CD4-positive, CD25-positive, alpha-beta regulatory T cell (primary cell): ENCODE measurements at places on chromosomes 3 and 15. TPM values are rescaled to one million over a fixed set of nuclear protein-coding genes. Genes with fewer than 3 reads are reported as not detected.
A peak's percentile ranks its signal among the peaks of the same experiment; 100 is the strongest.

PLSCR4 gene
- polyA plus RNA-seq = not detected

GRCh38 chr3:45043728-45044299 lies 17.7 kb downstream of the CLEC3B start:
- no peak for DNase-seq
- H3K36me3 ChIP-seq = no peaks in the 10 kb centered on the region
- no peak overlapping the region for H3K4me3 ChIP-seq
- H3K27me3 ChIP-seq = peaks cover 2% of the 10 kb centered on the region
- H3K4me1 ChIP-seq = no peaks in the 10 kb centered on the region

CSPG5 gene
- not detected for polyA plus RNA-seq

KBTBD12 gene
- not detected for polyA plus RNA-seq

DNA sequence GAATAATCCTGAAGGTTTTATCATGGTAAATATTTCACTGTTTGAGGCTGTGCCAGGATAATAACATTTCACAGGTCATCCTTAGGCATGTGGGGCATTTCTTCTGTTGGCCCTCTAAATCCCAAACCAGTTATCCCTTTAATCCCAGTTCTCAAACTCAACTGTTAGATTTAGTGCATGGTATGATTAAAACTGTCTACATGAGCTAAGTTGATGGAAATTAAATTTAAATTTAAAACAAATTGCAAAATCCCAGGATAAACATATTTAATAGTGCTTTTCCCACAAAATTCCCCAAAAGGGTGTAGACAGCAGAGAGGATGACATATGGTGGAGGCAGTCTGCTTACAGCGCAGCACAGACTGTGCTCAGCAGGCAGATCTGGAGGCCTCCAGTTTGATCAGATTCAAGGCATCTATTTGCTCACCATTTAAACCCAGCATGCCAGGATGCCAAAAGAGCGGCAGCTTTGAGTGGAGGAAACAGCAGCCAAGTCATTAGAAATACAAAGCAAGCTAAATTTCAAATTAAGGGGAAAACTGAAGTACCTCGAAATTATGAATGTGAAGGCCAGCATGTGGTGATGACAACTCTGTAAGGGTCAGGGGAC lies 325.8 kb downstream of the KCNH8 start:
- H3K27ac ChIP-seq = no peak overlapping the region
- H3K36me3 ChIP-seq = no peaks in the 10 kb centered on the region
- H3K4me3 ChIP-seq = no peak overlapping the region
- no peaks in the 10 kb centered on the region for H3K27me3 ChIP-seq

PPP1R14D gene
- not detected for polyA plus RNA-seq

DNA sequence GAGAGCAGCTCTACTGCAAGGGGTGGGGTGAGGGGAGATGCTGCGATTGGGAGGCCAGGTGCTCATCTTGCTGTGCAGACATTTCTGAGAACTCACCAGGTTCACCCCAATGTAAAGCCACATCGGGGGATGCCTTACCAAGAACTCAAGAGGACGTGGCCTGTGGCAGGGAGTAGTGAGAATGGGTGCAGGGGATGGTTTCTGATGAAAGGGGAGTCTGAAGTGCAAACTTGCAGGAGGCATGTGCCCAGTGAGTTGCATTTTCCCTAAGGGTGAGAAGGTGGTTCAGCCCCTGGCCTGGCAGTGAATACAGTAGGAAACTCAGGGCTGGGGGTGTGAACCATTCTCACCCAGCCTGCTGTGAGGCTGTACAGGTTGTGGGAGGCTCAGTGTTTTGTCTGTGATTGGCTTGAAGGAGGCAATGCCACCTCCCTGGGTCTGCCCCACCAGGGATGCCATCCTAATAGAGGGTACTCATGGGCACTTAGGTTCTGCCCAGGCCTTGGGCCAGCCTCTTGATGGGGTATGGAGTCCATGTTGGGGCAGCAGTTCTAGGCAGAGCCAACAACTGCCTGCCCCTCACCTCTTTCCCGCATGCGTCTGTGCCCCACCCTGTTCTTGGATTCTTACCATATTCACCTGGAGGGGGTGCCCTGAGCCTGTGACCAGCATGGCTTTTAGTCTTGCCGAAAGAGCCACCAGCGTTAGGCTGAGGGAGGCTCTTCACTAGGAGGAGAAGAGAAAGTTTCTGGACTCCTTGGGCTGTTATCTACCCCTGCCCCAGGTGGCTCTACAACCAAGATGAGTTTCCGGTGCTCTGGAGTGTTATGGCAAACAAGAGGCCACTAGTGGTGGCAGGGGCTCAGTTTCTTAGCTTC lies 4.5 kb downstream of the HEMK1 start:
- H3K27me3 ChIP-seq = no peaks in the 10 kb centered on the region
- peak overlapping the region; percentile 75 for H3K27ac ChIP-seq
- peaks cover 77% of the 10 kb centered on the region for H3K4me1 ChIP-seq
- peaks cover 13% of the 10 kb centered on the region for H3K36me3 ChIP-seq
- no peak for DNase-seq

GRCh38 chr15:93428150-93428549 lies 339.1 kb upstream of the RGMA start:
- H3K36me3 ChIP-seq = no peaks in the 10 kb centered on the region
- DNase-seq = no peak
- no peaks in the 10 kb centered on the region for H3K27me3 ChIP-seq
- H3K4me1 ChIP-seq = no peaks in the 10 kb centered on the region

DNA sequence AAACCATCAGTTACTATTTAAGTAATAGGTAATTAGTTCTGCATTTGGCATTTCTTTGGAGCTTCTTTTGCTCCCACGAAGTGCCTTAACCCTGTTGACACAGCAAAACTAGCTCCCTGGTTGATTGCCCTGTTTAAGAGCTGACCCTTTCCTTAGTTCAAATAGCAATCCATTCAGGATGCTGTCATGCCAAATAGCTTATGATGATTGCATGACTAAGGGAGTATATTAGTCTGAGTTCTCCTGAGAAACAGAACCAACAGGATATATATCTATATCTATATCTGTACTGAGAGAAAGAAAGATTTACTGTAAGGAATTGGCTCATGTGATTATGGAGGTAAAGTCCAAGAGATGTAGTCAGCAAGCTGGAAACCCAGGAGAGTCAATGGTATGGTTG lies 50.3 kb upstream of the SPRED1 start:
- H3K4me3 ChIP-seq = no peak overlapping the region
- no peaks in the 10 kb centered on the region for H3K4me1 ChIP-seq
- no peaks in the 10 kb centered on the region for H3K36me3 ChIP-seq
- no peak overlapping the region for H3K27ac ChIP-seq
- H3K27me3 ChIP-seq = peaks cover 4% of the 10 kb centered on the region

GRCh38 chr15:96300836-96301235 lies 29.7 kb upstream of the NR2F2 start:
- no peaks in the 10 kb centered on the region for H3K4me1 ChIP-seq
- DNase-seq = no peak
- no peak overlapping the region for H3K27ac ChIP-seq
- no peaks in the 10 kb centered on the region for H3K36me3 ChIP-seq
- H3K27me3 ChIP-seq = no peaks in the 10 kb centered on the region

TRANK1 gene
- polyA plus RNA-seq = 25.0 TPM

DNA sequence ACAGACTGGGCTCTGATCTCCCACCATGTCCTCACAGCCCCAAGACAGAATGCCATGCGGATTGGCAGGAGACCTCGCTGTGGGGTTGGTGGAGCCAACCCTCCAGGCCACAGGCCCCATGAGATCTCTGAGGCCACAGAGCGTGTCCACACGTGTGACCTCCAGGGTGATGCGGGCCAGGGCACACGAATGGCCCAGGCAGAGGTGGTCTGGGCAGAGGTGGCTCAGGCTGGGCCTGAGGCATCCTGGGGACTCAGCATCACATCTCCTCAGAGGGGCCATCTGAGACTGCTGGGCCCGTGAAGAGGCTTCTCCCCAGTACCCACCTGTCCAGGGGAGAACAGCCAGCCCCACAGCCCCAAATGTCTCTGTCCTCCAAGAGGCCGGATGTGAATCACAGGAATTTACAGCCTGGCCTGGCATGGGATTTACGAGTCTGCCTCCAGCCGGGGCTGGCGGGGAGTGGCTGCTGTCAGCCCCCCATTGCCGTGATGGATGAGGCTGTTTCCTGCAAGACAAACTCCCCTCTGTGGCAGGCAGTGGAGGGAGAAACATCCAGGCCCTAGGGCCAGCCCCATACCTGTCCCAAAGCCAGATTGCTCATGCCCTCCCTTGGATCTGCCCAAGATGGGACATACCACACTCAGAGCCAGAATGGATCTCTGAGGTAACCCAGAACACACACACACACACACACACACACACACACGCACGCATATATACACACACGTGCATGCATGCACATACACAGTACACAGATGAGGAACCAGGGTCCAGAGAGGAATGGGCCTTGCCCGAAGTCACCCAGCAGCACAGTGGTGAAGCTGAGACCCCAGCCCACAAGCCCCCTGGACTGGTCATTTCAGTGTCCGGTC lies 208.3 kb downstream of the TBC1D2B start:
- H3K27me3 ChIP-seq = no peaks in the 10 kb centered on the region
- H3K4me1 ChIP-seq = no peaks in the 10 kb centered on the region
- H3K27ac ChIP-seq = no peak overlapping the region
- H3K36me3 ChIP-seq = no peaks in the 10 kb centered on the region

DNA sequence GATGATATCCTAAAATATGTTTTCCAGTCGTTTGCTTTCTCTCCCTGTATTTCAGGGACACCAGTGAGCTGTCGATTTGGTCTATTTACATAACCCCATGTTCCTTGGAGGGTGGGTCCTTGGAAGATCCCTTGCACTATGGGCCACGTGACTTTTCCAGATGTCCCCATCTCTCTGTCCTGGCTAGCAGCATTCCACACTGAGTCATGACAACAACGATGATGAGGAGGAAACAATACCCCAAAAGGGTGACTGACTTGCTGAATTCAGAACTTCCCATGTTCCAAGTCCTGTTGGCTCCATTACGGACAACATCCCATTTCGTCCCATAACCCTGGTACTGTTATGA lies 134.3 kb downstream of the NSMCE3 start:
- H3K4me3 ChIP-seq = no peak overlapping the region
- no peaks in the 10 kb centered on the region for H3K4me1 ChIP-seq
- no peak overlapping the region for H3K27ac ChIP-seq
- no peak for DNase-seq

DNA sequence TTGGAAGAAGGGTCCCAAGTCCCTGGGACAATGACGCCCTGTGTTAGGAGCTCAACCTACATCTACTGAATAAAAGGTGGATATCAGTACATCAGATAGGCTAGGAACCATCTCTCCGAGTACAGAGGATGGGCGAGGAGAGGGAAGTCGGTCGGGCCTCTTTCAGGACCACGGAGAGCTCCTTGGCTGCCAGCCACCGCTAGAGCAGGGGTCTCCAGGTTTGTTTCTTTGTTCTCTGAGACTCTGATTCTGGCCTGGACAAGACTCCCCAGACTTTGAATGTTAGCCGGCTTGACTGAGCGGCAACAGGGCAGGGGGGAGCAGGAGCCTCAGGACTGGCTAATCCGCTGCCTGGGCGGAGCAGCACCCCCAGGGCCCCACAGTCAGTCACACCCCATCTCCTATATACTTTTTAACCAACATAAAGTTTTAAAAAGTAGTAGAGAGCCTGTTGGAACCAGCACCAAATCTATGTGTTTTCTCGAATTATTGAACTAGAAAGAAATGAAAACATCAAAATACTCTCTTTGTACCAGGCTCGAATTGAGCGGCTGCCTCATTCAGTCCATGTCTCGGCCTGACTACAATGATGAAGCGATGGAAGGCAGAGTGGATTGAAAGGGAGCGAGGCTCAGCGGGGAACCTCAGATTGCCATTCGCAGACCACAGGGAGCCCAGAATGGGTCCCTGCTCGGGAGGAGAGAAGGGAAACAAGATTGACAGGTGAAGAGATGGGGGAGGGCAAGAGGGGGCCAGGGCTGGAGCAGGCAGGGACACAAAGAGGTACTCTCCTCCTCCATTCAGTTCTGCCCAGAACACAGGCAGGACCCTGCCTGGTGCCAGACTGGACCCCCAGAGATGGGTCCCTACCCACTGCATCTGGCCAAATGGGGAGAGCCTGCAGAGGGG lies 131.6 kb downstream of the TPRA1 start:
- no peak overlapping the region for H3K27ac ChIP-seq
- DNase-seq = no peak
- H3K4me1 ChIP-seq = no peaks in the 10 kb centered on the region
- H3K4me3 ChIP-seq = no peak overlapping the region
- peaks cover 14% of the 10 kb centered on the region for H3K27me3 ChIP-seq
- H3K36me3 ChIP-seq = no peaks in the 10 kb centered on the region

GRCh38 chr3:110821586-110821985 lies 250.0 kb upstream of the NECTIN3 start:
- H3K27ac ChIP-seq = no peak overlapping the region
- no peaks in the 10 kb centered on the region for H3K27me3 ChIP-seq
- no peak overlapping the region for H3K4me3 ChIP-seq
- no peaks in the 10 kb centered on the region for H3K4me1 ChIP-seq
- no peak for DNase-seq

DNA sequence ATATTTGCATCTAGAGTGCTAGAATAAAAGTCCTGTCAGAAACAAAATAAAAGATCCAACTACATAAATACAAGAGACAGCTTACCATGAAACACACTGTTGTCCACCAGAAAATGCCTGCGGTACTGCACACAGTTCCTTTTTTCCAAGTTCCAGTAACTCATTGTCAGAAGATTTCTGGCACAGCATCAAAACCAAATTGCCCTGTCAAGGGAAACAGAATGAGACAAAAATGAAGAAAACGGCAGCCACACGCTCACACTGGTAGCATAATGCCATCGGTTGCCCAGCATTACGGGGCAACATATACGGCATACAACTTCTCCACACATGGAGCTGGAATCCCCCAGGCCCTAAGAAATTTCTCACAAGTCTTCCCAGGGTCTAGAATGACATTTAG lies 40.8 kb downstream of the PLCH1 start:
- H3K4me1 ChIP-seq = no peaks in the 10 kb centered on the region
- no peaks in the 10 kb centered on the region for H3K27me3 ChIP-seq
- H3K36me3 ChIP-seq = no peaks in the 10 kb centered on the region
- H3K27ac ChIP-seq = no peak overlapping the region

VIPR1 gene
- polyA plus RNA-seq = 10.7 TPM

- H3K36me3 ChIP-seq = no peaks in the 10 kb centered on the region
- no peaks in the 10 kb centered on the region for H3K27me3 ChIP-seq
- DNase-seq = no peak
- no peaks in the 10 kb centered on the region for H3K4me1 ChIP-seq
- no peak overlapping the region for H3K27ac ChIP-seq
Measured at GRCh38 chr3:70108072-70108471, 108.5 kb downstream of the SAMMSON start.

DNA sequence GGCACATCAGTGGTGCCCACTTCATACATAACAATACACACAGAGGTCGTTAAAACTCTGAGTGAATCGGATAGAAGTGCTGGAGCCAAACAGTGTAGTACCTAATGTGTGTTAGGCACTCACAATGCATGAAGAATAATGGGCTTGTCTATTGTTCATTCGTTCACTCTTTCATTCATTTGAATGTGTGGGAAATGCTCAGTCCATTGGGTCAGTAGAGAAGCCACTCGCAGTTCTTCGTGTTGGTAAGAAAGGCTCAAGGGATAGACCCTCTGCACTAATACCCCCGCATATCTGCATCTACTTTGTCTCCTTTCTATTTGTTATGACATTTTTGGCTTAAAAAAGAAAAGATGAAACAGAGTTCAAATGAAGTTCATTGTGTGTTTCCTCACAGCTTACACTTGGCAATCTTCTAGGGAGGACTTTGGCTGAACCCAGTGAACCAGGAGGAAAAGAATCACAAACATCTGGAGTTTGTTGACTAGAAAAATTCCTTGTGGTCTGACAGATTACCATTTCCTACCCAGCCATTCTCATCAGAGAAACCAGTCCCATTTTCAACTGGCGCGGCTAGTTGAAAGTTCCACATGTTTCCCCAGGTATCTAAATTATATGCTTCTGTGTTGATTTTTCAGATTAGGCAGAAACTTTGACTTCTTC lies 32.8 kb upstream of the MFSD1 start:
- H3K4me3 ChIP-seq = no peak overlapping the region
- no peak for DNase-seq
- H3K36me3 ChIP-seq = no peaks in the 10 kb centered on the region
- no peaks in the 10 kb centered on the region for H3K27me3 ChIP-seq
- no peaks in the 10 kb centered on the region for H3K4me1 ChIP-seq

GRCh38 chr3:131546441-131546840 lies 43.7 kb upstream of the MRPL3 start:
- no peak for DNase-seq
- H3K4me1 ChIP-seq = no peaks in the 10 kb centered on the region
- H3K4me3 ChIP-seq = no peak overlapping the region
